ENCODE measurements at places on chromosomes 13 and 19.
A peak's percentile ranks its signal among the peaks of the same experiment; 100 is the strongest.

DNA sequence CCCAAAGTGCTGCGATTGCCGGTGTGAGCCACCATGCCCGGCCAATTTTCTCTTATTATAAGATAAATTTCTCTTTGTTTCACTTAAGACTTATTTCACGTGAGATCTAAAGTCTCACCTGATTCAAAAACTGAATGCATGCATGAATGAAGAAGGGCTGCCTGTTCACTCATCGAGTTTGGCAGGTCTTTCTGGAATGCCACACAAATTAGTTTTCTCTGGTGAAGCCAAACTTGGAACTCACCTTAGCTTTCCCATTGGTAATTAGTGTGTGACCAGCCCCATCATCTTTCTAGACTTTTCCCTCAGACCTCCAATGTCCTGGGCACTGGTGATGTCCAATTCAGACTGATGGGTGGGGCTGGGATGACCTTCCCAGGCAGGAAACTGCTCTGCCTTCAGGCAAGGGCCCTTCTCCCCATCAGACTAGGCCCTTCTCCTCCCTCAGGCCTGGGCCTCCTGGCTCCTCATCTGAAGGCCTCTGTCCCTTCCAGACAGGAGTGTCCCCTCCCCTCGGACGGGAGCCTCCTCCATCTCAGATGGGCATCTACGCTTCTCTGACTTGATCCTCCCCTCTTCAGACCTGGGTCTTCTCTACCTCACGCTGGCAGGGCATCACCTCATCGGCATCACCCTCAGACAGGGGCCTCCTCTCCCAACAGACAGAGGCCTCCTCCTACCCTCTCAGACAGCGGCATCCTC lies 14.4 kb downstream of the C3 start:
- no peak for DNase-seq

DNA sequence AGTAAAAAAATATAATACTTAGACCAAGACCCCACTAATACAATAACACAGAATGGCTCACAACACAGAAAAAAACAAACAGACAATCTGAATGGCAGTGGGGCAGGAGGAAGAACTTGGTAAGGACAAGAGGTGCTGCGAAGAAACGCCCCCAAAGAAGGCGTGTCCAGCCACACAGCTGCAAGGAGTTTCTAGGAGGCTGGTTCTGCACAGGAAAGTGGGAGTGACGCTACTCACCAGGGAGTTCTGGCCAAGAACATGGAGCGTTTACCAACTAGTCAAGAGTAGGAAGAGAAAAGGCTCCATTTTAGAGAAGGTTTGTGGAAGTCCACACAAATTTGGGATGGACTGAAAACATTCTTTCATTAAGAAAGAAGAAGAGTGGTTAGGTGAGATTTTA lies 95.3 kb upstream of the SLC15A1 start:
- DNase-seq = no peak

GRCh38 chr19:37654118-37654517 lies 1.1 kb downstream of the ZFP30 start:
- DNase-seq = no peak

- no peak for DNase-seq
These were observed 24.9 kb downstream of the MPND start for GRCh38 chr19:4368128-4368820.

DNA sequence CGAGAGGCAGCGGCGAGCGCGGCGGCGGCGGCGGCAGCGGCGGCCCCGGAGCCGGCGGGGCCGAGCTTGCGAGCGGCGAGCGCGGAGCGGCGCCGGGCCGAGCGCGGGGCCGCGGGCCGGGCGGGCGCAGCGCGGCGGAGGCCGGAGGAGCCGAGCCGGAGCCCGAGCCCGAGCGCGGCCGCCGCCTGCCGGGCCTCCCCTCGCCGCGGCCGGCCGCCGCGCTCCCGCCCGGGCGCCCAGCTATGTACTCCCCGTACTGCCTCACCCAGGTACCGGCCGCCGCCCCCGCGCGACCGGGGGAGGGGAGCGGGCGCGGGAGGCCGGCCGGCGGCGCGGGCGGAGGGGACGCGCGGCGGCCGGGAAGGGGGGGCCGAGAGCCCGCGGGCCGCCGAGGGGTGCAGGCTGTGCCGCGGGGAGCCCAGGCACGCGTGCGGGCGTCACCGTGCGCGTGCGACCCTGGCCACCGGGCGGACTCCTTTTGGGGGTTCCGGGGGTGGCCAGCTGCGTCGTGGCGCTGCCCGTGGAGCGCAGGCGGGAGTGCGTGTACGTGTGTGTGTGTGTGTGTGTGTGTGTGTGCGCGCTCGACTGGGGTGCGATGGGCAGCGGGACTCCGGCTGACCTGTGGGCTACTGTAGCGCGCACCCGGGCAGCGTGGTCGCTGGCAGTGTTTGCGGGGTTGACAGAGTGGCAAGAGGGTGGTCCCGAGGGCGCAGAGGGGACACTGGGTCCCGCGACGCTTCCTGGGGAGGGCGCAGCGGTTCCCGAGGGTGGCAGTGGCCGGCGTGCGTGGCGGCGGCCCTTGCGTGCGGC lies 526 bp downstream of the NFIX start:
- DNase-seq = no peak

- DNase-seq = no peak
These were observed 48.8 kb downstream of the MLLT1 start for GRCh38 chr19:6230991-6231448.

DNA sequence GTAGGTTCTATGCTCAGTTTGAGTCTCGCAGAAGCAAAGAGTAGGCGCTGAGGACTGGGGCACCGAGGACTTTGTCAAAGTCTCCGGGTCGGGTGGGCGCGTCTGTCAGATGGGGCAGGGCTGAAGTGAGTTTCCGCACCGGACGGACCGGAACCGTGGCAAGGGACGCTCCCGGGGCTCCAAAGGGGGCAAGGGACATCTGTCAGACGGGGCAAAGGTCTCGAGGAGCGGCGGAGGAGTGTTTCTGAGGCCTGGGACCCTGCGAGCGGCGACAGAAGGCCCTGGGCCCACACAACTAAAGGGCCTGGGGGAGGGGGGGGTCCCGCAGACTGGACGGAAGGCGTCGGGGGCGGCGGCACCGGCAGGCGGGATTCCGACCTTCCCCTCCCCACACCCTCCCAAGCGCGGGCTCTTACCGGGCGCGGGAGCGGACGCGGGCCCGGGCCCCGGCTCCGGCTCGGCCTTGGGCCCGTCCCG lies 13.3 kb upstream of the AKAP8L start:
- peak; percentile 59 for DNase-seq

DNA sequence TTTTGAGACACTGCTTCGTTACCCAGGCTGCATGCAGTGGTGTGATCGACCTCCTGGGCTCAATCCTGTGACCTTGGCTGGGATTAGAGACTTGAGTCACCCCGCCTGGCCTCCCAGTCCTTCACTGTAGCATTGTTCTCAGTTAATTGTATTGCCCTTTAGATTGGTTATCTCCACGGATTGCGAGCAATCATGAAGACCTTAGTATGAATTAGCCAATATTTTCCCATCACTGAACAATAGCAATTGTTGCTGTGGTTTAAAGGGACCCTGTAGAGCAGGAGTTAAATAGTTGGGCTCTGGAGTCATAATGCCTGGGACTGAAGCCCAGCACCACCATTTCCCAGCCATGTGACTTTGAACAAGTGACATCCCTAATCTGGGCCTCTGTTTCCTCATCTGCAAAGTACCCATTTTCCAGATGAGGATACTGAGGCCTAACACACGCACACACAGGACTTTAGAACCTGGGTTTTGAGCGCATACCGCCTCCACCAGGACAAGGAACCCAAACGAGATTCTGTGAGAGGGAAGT lies 8.4 kb downstream of the PPP1R14A start:
- no peak for DNase-seq

DNA sequence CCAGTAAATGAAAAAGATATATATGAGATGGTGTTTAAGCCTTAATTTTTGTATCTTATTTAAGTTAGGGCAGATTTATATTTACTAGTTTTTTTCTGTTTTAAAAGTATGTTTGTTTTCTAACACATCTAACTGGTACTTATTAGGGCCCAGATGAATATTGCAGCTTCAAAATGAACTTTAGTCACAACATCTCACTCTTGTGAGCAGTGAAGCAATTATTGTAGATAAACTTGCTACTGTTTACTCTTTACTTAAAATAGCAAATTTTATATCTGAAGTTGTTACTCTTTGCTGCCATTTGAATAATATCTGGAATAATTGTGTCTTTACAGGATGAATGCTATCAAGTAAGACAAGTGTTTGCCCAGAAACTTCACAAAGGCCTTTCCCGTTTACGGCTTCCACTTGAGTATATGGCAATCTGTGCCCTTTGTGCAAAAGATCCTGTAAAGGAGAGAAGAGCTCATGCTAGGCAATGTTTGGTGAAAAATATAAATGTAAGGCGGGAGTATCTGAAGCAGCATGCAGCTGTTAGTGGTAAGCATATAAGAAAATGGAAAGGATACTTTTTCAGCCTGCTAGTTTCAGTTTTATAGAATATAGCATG lies 166.8 kb downstream of the PDS5B start:
- no peak for DNase-seq

GRCh38 chr13:27826379-27827353 lies 34.4 kb downstream of the GSX1 start:
- DNase-seq = peak; percentile 62

GRCh38 chr13:53052675-53053074 lies 24.1 kb downstream of the OLFM4 start:
- no peak for DNase-seq

- no peak for DNase-seq
These were observed 5.4 kb upstream of the CDC37 start for GRCh38 chr19:10408511-10409283.

GRCh38 chr13:24557081-24557480 lies 44.5 kb upstream of the PARP4 start:
- no peak for DNase-seq

DNA sequence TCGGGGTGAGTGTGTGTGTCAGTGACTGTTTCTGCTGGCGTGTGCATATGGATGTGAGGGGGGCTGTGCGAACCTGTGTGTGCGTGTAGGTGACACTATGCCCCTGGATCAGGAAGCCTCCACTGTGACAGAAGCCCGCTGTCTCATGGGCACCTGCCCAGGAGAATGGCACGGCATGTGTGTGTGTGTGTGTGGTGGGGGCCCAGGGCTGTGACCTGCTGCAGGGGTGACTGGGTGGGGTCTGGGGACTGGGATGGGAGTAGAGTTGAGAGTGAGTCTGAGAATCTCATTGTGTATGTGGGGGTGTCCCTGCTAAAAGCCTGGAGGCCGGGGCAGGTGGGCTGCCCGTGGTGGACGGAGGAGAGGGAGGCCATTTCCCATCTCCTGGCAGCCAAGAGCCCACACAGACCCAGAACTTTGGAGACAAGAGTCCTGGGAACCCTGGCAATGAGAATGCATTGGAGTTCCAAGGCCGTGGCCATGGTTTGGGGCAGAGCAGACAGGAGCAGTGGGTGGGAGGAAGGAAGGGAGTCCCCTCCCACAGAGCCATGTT lies 6.4 kb upstream of the TPM4 start:
- DNase-seq = no peak

GRCh38 chr19:3656073-3656746 lies 29.6 kb upstream of the CACTIN start:
- no peak for DNase-seq
